Thoracic aorta (tissue), 2 donors: ENCODE measurements at places on chromosomes 3 and 15. TPM values are rescaled to one million over a fixed set of nuclear protein-coding genes. Genes with fewer than 3 reads are reported as not detected.

The AMIGO3 gene
- 5.8 TPM for total RNA-seq

The ZNF770 gene
- total RNA-seq = 13.7 TPM

The CDCP1 gene
- 7.3 TPM for total RNA-seq

The ANKRD63 gene
- not detected for total RNA-seq

The DUT gene
- total RNA-seq = 50.7 TPM

DNA sequence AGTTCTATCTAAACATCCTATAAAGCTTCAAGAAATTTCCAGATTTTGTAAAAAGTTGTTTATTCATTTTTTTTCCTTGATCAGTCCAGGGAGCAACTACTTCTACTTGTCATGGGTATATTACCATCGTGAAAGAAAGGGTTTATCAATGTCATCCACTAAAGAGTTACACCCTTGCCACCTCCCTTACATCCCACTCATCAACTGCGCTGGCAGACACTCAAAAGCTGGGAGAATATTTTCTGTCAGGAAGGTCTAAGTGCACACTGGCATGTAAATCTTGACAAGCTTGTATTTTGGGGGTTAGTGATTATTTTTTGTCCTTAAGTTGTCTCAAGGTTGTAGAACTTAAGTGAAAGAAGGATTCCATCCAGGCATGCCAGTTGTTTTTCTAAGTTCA, 188.3 kb upstream of the ARL6 start:
- DNase-seq = no peak

DNA sequence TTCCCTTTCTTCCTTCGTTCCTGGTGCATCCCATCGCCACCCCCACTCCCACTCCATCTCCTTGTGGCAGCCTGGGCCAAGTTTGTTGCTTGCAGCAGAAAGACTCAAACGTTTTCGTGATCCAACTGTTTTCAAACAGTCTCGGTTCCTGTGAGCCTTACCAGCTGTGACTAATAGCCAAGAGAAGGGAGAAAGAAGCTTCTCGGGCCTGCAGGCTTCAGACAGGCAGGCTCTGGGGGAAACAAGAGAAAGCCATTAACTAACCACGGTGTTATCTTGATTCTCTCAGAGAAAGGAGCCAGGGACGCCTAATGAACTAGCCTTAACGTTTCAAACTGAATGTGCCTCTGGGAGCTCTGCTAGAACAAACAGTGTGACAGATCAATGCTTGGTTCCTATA, 742.0 kb downstream of the NR2F2 start:
- DNase-seq = no peak

DNA sequence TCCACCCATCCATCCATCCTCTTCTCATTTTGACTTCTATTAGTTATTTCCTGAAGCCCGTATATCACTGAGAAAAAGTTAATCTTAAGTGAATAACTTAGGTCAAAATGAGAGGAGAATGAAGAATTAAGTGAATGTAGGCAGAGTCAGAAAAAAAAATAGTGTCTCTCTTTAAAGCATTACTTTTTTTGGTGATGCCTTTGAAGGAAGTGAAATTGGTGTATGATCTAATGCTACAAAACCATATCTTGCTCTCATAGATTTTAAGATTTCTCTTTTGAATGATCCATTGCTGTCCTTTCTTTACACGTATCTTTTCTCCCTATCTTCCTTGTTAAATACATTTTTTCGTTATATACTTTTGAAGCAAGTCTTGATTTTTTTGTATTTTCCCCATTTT, 23.4 kb downstream of the FNDC3B start:
- no peak for DNase-seq

GRCh38 chr3:25460751-25461150, 32.7 kb downstream of the RARB start:
- DNase-seq = no peak

GRCh38 chr3:74067296-74067695, 442.6 kb upstream of the PDZRN3 start:
- no peak for DNase-seq

GRCh38 chr3:138219255-138219654, 32.2 kb downstream of the ARMC8 start:
- DNase-seq = no peak

- no peak for DNase-seq
Measured at GRCh38 chr3:40713306-40713705, 188.5 kb downstream of the ZNF621 start.

GRCh38 chr15:66641485-66642315, 60.3 kb upstream of the SMAD6 start:
- DNase-seq = no peak

DNA sequence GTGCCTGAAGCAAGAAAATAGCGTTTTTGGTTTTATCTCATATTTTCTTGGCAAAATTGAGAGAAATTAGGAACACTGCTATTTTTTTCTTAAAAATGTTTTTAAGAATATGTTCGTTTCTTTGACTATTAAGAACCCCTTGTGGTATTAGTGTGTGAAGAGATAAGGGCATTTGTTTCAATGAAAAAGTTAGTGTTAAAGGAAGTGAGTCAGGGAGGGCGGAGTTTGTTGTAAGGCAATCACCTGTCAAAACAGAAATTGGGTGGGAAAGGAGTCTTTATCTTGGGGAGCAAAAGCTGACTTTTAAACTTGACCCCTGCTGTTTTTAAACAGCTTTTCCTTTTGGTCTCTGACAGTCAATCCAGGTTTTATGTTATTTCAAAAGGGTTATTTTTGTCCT, 4.2 kb downstream of the RAP2B start:
- no peak for DNase-seq

GRCh38 chr3:38603731-38604131, 45.8 kb downstream of the SCN5A start:
- DNase-seq = no peak

- DNase-seq = no peak
Measured at GRCh38 chr15:25374143-25374542, 64.7 kb downstream of the UBE3A start.

DNA sequence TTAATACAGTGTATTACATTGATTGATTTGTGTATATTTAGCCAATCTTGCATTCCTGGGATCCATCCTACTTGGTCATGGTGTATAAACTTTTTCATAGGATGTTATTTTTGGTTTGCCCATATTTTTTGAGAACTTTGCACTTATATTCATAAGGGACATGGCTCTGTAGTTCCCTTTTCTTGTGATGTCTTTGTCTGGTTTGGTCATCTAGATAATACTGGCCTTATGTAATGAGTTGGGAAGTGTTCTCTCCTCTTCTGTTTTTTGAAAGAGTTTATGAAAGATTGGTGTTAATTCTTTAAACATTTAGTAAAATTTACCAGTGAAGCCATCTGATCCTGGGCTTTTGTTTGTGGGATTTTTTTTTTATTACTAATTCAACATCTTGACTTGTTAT, 9.6 kb downstream of the CHST13 start:
- DNase-seq = no peak
